ENCODE measurements at places on chromosomes 13 and 19.

- DNase-seq = no peak
Measured at GRCh38 chr13:69567514-69567913, 540.1 kb upstream of the ATXN8OS start.

DNA sequence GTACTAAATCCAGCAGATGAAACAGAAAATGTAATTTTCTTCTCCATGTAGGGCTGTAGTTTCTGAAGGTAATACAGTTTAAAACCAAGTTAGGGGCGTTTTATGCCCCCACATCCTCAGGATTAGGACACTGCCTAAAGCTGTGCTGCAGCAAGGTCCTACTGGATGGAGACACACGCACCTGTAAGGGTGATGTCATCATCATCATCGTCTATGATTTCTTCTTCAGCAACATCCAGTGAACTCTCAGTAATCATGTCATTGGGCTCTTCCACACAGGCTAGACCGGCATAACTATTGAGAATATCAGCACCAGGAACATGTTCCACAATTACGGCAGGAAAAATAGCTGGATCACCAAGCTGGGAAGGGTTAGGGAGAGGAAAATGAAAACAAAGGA is 60.5 kb downstream of the ELF1 start:
- no peak for DNase-seq

DNA sequence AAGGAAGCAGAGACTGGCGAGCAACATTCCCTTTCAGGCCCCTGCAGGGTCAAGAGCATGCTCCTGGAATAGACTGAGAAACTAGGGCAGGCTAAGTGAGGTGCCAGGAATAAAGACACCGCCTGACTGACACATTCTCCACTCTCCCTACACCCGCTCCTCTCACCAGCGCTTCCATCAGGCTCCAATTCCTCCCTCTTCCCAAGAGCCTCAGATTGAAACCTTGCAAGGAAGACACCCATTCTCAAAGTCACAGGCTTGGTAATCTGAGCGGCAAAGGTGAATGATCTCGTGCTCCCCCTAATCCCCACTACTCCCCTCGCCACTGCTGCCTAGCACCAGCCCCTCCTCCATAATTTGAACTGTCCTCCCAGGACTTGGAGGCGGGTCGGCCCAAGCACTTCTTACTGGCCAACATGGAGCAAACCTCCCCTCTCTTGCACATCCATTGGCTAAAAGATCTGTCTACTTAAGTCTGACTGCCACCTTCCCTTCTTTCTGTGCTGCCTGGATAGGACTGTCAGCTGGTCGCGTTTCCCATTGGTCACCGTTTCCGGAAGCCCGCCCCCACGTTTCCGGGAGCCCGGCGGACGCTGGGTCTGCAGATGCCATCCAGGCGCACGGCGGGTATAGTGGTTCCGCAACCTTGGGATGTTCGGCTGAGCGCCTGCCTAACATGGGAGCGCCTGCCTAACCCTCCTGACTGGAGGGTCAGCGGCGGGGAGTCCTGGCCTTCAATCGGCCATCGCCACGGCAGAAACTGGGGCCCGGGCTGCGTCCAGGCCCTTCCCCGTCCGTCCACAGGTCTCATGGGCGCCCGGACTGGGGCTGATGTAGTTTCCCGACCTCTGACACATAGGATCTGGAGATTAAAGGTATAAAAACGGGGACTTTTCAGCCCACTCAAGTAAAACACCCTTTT is 33.6 kb downstream of the ZNF383 start:
- no peak for DNase-seq

DNA sequence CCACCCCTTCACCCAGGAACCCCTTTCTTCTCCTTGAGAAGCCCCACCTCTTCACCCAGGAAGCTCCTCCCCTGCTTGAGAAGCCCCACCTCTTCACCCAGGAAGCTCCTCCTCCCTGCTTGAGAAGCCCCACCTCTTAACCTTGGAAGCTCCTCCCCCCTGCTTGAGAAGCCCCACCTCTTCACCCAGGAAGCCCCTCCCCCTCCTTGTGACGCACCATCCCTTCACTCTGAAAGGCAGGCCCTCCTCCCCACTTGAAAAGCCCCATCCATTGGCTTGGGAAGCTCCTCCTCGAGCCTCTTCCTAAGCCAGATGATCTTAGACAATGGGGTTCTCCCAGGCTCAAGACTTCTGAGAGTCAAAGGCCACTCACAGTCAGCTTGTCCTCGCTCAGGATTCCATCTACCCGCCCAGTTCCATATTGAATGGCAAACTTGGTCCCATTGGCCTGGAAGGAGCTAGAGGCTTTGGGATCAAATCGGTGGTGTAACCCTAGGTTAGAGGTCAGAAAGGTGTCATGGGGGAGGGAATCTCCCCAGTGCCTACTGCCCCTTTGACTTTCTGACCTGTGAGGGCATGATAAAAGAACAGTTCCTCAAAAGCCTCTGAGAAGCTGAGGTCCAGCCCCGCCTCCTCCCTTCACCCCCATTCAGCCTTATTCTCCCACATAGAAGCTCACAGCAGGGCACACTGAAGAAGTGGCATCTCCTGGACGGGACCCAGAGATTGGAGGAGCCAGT is 4.0 kb downstream of the NAPSA start:
- DNase-seq = no peak

DNA sequence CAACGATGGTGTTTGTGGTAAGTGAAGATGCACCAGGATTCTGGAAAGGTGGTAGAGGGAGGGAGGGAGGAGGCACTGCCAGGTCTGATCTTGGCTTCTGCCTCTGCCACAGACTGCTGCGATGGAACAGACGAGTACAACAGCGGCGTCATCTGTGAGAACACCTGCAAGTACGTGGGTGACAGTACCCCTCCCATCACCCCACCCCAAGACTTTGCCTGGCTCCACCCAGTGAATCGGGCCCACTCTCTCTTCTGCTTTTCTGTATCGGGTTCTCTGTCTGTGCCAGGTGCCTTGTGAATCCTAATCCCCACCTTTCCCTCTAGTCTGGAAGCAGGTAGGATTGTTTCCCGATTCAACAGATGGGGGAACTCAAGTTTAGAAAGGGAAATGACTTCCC is 2.5 kb downstream of the PRKCSH start:
- DNase-seq = no peak
